Activated CD4-positive, alpha-beta T cell treated with anti-CD3 and anti-CD28 coated beads, Interleukin-2, amount 10 ng/mL, durations not matched to agents 7 days and 5 days (primary cell): ENCODE measurements at places on chromosomes 2 and 18. TPM values are rescaled to one million over a fixed set of nuclear protein-coding genes. Genes with fewer than 3 reads are reported as not detected.

GRCh38 chr2:46262248-46262938 is 34.8 kb upstream of the EPAS1 start:
- DNase-seq, result no peak

TRIP12 gene
- total RNA-seq, result 296 TPM

GRCh38 chr2:122423934-122424333 is 668.5 kb downstream of the TSN start:
- no peak for DNase-seq

SIX2 gene
- not detected for total RNA-seq

GPR45 gene
- total RNA-seq, result not detected

DNA sequence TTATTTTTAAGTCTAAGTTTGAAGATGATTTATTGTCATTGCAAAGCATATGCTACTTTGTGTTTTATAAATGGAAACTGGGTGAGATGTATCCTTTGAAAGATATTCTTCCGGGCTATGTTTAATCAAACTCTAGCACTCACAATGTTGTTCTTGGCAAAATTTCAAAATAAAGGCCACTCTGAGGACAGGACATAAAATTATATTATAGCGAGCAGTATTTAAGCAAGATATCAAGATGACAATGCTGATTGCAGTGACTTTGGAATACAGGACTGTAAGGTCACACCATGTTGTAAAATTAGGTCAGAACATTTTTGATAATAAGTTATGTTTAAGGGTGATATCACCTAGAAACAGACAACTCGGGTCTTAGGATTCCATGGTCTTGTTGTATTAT is 14.2 kb downstream of the RPRM start:
- no peak for DNase-seq

ZEB2 gene
- total RNA-seq, result 3.5 TPM

SNORC gene
- total RNA-seq, result 0.97 TPM

GRCh38 chr2:143486976-143487375 is 357.8 kb downstream of the ARHGAP15 start:
- DNase-seq, result no peak

GRCh38 chr2:25757906-25758305 is 84.5 kb upstream of the DTNB start:
- DNase-seq, result no peak

DNA sequence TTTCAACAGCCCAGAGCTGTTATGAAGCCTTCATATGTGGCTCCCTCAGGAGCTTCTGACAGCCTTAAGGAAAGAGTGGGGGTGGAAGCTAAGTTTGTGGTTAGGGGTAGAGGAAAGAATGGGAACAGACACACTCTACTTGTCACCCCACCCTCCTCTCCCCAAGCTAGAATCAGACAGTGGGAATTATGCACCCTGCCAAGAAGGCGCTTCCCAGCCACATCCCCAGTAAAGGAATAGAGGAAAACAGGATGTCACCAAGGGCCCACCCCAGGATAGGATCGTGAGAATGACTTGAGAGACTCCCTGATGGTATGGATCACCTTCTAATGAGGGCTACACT is 32.4 kb upstream of the EML4 start:
- no peak for DNase-seq

DNA sequence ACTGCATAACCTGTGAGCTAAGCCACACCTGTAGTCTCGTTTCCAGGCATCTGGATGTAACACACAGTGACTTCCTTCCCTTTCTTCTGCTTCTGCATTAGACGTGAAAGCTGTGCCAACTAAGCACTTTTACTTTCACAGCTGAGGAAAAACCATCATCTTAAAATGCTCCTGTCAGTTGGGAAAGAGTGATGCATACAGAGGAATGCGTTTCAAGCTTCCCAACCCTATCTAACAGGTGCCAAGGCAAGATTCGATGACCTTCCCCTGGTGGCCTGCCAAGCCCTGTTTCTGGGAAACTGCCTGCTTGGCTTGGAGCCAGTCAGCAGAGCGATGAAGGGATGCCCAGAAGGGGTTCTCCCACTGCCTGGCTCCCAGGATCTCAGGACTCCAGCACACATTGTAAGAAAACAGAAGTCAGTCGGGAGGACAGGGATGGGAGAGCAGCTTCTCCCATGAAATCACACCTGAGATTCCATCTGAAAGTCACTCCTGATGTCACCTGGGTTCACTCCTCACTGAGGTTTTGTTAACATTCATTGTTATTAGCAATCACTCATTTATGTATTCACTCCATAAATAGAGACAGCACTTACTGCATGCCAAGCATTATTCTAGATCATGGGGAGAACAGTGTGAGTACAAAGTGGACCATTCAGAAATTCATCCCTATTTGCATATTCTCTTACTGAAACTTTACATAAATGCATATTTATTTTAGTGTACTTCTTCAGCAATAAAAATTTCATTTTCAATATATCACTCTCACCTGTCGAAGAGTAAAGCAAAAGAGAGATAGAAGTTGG is 64.1 kb downstream of the DTNA start:
- no peak for DNase-seq

IL37 gene
- total RNA-seq, result not detected

DNER gene
- not detected for total RNA-seq

GRCh38 chr18:63284827-63285733 is 34.5 kb downstream of the BCL2 start:
- DNase-seq, result no peak

- DNase-seq, result no peak
These were observed 271.3 kb upstream of the STON1 start for GRCh38 chr2:48258481-48259149.

- no peak for DNase-seq
These were observed 85.6 kb downstream of the PRKCE start for GRCh38 chr2:45736757-45737704.

GRCh38 chr18:54268751-54269150 is 566 bp upstream of the POLI start:
- DNase-seq, result no peak

SP100 gene
- 364 TPM for total RNA-seq

- DNase-seq, result peak; percentile 58
These were observed 568 bp downstream of the TMEM131 start for GRCh38 chr2:97995026-97995733.

GPR155 gene
- 38.1 TPM for total RNA-seq

DNA sequence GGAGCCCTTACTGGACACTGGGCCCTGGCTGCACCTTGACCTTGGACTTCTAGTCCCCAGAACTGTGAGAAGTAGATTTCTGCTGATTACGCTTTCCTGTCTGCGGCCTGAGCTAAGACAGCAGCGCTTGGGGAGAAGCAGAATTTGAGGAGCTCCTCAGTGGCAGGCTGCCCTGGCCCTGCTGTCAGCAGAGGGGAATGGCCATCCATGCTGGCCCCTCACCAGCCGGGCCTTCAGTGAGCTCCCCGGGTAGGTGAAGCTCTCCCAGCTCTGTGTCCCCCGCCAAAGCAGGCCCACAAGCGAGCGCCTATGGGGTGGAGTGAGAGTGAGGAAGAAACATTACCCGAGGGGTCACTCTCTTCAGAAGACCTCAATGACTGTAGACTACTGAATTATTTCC is 51.6 kb downstream of the RRM2 start:
- DNase-seq, result no peak

DNA sequence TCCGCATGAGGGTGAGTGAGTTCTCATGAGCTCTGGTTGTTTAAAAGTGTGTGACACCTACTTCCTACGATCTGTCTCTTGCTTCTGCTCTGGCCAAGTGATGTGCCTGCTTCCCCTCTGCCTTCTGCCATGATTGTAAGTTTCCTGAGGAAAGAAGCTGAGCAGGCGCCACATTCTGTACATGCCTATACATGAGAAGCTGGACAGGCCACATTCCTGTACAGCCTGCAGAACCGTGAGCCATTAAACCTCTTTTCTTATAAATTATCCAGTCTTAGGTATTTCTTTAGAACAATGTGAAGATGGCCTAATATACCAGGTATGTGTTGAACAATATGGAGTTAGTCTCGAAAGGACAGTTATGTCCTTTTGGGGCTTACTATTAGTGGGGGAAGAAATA is 281.0 kb downstream of the ALK start:
- no peak for DNase-seq

GRCh38 chr2:166653185-166653813 is 159.2 kb upstream of the SCN7A start:
- DNase-seq, result no peak

GRCh38 chr18:35080058-35080457 is 38.8 kb downstream of the MAPRE2 start:
- no peak for DNase-seq

GRCh38 chr2:203155406-203155805 is 83.4 kb upstream of the CYP20A1 start:
- peak; percentile 35 for DNase-seq

DNA sequence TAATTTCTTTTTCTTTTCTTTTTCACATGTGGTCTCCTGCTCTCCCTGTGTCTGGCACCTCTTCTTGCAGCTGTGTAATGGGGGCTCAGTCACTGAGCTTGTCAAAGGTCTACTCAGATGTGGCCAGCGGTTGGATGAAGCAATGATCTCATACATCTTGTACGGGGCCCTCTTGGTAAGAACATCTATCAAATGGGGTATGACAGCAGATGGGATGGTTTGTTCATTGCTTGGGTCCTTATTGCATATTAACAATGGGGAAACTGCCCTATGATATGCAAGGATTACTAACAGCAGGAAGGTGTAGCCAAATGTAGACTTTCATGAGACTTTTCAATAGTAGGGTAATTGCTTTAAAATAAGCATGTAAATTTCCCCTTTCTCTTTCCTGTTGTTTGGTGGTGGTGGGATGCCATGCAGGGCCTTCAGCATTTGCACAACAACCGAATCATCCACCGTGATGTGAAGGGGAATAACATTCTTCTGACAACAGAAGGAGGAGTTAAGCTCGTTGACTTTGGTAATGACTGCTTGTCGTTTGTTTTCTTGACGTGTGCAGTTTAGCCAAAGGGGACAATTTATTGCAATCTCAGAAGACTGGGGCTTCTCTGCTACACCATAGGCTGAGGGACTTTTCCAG is 36.5 kb downstream of the MYO3B start:
- DNase-seq, result no peak

ANKRD29 gene
- not detected for total RNA-seq

DNA sequence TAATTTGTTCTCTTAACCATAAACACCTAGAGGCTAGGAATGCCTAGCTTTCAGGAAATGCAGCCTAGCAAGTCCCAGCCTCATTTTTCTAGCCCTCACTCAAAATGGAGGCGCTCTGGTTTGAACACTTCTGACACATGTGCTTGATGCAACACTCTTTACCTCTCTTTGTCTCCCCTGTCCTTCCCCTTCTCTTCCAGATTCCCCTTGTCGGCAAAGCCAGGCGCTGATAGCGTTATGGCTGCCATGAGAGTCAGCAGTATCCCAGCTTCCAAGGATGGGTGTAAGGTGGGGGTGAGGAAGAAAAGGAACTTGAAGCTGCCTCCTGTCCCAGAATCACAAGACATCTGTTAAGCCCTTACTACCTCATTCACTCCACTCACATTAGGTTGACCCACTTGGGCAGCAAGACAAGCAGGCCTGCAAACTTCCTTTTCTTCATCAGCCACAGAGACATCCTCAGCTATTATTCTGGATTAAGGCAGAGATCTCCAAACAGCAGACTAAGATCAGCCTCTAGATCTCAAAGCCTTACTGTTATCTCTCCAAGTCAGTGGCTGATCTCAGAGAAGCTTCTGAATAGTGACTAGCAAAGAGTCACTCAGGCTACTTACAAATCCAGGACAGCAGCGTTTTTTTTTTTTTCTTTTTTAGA is 1.9 kb upstream of the ST3GAL5 start:
- DNase-seq, result no peak

DNA sequence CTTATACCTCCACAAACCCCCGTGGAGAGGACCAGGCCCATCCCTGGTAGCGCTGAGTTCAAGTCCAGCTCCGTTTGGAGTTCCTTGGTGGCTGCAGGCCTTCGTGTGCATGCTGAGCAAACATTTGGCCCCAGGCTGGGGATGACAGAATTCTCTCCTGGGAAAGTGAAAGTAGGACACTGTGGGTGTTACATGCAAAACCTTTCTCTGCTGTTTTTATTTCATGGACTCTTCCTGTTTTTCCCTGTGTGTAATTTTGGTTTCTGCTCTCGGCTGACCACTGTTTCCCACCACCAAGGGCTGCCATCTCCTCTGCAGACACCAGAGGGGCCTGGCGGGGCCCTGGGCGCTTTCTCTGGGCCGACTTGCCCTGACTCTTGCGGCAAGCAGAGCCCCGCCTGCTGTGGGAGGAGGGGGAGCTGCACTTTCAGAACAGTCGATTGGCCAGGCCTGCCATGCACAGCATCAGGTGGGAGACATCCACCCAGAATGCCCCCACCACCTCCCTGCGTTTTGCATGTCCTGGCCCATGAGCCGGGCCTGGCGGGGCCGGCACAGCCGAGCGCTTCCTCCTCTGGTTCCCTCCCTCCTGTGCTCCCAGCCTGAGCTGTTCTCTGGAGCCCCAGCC is 102.4 kb downstream of the CABLES1 start:
- DNase-seq, result peak; percentile 56

- DNase-seq, result no peak
These were observed 50.8 kb downstream of the TRABD2A start for GRCh38 chr2:84830095-84830494.

KDM3A gene
- total RNA-seq, result 86.1 TPM

DNA sequence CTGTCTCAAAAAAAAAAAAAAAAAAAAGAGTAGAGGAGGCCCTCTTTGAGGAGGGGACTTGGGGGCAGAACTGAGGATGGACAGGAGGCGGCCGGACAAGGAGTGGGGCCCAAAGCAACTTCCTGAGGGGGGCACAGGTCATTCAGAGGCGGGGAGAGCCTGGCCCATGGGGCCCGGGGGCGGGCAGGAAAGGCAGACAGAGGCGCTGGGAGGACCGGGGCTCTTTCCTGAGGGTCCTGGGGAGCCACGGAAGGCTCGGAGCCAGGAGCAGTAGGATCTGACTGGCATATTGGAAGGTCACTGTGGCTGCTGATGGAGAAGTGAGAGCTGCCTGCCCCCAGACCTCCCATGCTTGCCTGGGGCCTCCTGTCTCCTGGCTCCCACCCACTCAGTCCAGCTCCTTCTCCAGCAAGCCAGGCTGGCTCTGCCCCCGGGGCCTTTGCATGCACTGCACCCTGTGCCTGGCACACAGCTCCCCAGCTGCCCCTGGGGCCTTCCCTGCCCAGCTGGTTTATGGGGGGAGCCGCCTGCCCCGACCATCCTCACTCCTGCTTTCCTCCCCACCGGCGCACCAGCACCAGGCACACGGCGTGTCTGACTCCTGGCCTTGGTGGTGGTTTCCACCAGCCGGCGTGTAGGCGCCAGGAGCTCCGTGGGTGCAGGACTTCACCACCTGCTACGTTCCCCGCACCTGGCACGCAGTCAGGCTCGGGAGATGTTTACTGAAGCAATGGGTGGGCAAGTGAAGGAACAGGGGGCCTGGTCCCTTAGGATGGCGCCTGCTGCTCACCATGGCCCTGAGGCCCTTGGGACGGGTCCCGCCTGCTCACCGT is 5.6 kb downstream of the ESPNL start:
- no peak for DNase-seq

CROCC2 gene
- not detected for total RNA-seq

GRCh38 chr2:154912215-154912614 is 213.7 kb downstream of the KCNJ3 start:
- DNase-seq, result no peak
